NAMALWA (cell line): ENCODE measurements at places on chromosomes 1 and 21.

DNA sequence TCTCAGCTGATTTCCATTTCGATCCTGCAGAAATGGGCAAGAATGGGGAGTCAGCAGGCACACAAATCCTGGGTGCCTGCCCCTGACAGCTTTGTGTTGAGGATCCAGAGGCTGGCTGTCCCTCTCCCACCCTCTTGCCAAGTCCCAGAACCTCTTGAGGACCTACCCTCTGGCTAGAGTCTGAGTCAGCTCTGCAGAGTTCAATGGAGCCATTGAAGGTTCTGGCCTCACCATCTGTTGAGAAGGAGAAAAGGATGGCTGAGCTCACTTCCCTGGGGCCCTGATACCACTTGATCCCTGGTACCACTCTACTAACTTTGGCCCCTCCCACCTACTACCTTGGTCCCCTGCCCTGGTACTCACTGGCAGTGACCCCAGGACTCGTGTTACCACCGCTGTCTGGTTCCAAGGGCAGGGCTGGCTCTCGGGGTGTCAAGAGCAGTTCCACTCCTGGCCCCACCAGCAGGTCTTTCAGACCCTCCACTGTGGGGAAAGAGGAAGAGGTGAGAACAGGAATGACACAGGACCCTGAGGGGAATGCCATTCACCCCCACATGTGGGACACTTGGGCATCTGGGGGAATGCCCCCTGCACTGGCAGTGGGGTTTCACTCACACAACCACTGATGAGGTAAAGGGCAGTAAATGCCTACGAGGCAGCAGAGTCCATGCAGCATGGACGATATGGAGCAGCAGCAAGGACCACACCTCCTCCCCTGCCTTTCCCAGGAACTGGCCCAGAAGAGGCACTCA lies 10.5 kb downstream of the RXFP4 start:
- DNase-seq, result no peak

DNA sequence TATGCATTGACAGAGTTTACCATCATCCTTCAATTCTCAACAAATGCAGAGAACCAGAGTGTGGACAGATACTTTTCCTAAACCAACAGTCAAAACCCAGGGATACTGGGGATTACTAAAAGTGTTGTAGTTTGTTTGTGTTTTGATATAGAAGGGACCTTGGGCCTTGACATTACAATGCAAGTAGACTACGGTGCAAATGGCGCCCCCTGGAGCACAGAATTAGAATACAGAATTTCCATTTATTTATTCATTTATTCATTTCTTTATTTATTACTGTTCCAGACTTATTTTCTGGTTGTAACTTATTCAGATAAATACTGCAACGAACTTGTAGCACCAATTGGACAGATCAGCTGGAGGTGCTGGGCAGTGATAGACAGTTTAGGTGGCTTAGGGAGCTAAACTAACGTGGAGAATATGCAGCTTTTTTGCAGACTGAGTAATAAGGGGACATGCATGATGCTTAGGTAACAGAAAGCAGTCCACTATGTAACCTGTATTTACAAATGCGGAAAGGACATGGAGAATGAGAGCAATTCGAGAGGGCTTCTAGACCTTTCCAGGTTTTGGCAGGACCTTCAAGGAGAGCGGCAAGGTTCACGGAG lies 42.6 kb downstream of the KIRREL1 start:
- DNase-seq, result peak; percentile 60

GRCh38 chr1:163399976-163400601 lies 78.3 kb downstream of the NUF2 start:
- no peak for DNase-seq

- DNase-seq, result no peak
Observed at GRCh38 chr1:224524679-224525078, 90.1 kb upstream of the WDR26 start.

DNA sequence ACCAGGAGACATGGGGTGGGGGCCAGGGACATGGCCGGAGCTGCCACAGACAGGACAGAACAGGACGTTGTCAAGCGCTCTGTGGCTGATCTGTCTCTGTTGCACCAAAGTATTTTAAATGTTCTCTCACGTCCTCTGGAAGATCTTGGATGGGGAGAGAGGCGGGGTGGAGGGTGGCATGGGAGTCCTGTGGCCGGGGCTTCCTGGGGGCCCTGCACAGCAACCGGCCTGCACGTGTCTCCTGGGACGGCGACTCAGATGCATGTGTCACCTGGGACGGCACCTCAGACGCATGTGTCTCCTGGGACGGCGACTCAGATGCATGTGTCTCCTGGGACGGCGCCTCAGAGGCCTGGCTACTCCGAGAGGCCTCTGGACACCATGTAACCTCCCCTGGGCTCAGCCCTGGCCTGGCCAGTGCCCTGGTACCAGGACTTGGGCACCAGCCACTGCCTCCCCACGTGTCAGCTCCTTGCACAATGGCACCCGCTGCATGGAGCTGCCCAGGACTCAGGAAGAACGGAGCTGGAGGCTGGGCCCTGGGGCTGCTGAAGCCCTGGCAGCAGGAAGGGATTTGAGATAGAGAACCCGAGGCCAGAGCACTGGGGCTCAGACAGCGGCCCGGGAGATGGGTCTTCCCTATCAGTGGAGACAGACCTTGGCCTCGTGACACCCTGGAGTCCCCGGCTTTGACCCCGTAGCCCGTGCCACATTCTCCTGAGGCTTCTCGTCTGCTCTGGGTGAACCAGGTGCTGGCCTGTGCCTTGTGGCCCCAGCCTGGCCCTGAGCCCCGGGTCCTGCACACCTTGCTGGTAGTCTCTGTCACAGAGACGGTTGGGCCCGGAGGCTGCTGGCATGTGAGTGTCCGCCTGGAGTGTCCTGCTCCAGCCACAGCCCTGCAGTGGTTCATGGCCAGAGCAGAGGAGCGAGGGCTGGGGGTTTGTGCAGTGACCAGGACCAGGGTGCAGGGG lies 14.7 kb upstream of the SLC19A1 start:
- no peak for DNase-seq

GRCh38 chr1:93196591-93196990 lies 16.1 kb downstream of the CCDC18 start:
- no peak for DNase-seq

DNA sequence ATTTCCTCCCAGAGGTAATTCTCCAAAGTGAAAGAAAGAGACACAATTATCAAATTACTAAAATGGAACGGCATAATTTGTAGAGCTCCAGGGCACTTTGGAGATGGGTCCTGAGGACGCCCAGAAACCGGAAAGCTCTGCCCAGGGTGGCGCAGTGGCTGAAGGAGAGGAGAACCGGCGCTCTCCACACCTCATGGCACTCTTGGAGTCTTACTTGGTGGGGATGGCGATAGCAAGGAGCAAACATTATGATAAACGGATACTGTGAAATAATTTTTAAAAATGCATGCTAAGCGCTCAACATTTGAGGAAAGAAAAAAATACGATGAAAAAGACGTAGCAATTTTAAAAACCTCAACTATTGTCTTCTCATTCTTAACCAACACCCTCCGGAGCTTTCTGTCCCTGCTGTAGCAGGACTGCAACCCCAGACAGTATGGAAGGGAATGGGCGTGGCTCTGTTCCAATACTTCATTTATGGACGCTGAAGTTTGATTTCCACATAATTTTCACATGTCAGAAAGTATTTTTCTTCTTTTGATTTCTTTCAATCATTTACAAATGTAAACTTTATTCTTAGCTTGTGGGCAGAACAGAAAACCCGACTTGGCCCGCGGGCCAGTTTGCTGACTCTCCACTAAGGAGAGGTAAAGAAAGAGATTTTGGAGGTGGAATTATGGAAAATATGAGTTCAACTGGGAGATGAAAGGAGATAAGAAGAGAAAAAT lies 1.1 kb downstream of the S100A11 start:
- no peak for DNase-seq

DNA sequence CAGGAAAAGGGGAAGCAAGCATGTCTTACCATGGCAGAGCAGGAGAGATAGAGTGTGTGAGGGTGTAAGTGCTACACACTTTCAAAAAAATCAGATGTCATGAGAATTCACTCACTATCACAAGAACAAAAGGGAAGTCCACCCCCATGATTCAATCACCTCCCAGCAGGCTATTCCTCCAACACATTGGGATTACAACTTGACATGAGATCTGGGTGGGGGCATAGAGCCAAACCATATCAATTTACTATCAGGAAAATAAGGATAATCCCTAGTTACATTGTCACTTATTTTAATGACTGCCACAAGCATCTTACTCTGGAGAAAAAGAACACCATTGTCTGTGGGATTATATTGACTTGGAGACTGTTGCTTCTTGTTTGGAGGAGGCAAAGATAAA lies 66.1 kb upstream of the VANGL1 start:
- no peak for DNase-seq

DNA sequence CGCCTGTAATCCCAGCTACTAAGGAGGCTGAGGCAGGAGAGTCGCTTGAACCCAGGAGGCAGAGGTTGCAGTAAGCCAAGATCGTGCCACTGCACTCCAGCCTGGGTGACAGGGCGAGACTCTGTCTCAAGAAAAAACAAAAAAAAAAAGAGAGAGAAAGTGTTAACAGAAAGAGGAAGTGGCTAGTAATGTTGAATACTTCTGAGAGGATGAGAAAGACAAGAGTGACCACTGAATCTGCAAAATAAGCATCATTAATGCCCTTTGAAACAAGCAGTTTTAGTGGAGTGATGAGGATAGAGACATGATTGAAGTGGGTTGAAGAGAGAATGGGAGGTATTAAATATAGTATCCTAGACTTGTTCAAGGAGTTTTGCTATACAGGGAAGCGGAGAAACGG lies 11.7 kb downstream of the MPZ start:
- DNase-seq, result peak; percentile 37

GRCh38 chr1:158038793-158039192 lies 45.3 kb downstream of the KIRREL1 start:
- no peak for DNase-seq

DNA sequence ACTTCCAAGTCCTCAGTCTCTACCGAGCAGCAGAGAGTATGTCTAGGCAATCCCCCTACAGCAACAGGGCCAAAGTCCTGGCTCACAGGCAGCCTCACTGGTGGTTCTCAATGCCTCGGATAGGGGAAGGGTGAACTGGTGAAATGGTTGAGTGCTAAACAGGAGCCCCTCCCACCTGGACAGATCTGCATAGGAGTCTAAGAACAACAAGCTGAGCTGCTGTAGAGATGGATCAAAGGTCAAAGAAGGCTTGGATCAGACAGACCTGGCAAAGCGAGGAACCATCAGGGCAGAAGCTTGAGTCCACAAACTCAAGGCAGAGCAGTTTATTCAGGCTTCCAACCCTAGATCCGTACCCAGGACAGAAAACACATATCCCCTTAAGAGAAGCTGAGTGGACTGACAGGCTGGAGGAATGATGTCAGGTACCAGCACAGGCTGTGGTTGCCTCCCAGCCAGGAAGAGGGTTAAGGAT lies 31.8 kb downstream of the RABIF start:
- no peak for DNase-seq

DNA sequence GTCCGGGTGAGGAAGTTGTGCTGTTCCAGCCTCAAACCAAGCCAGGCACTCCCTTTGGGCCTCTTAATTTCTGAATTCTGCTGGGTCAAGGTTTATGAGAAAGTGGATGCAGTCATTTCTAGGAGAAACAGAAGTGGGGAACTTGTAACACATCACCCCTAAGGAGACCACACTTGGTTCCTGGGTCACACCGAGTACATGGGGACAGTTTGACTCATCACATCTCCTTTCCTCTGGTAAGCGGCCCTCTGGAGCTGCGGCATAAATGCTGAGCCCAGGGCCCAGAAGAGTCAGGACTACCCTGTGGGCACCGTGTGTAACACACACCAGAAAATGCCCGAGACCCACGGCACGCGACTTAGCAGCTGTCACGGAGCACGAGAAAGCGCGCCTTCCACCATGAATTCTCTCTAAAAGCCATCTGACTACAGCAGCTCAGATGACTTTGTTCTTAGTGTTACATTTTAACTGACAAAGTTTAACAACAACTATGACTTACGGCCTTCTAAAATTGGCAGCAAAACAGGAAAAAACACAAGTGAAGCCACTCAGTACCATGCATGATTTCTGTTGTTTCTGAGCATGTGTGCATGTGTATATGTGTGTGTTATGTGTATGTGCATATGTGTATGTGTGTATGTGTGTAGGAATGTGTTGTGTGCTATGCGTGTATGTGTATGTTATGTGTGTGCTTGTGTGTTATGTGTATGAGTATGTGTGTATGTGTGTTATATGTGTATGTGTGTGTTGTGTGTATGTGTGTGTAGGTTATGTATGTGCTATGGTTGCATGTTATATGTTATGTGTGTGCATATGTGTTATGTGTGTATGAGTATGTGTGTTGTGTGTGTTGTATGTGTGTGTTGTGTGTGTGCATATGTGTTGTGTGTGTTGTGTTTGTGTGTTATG lies 50.8 kb downstream of the TOMM20 start:
- DNase-seq, result no peak

DNA sequence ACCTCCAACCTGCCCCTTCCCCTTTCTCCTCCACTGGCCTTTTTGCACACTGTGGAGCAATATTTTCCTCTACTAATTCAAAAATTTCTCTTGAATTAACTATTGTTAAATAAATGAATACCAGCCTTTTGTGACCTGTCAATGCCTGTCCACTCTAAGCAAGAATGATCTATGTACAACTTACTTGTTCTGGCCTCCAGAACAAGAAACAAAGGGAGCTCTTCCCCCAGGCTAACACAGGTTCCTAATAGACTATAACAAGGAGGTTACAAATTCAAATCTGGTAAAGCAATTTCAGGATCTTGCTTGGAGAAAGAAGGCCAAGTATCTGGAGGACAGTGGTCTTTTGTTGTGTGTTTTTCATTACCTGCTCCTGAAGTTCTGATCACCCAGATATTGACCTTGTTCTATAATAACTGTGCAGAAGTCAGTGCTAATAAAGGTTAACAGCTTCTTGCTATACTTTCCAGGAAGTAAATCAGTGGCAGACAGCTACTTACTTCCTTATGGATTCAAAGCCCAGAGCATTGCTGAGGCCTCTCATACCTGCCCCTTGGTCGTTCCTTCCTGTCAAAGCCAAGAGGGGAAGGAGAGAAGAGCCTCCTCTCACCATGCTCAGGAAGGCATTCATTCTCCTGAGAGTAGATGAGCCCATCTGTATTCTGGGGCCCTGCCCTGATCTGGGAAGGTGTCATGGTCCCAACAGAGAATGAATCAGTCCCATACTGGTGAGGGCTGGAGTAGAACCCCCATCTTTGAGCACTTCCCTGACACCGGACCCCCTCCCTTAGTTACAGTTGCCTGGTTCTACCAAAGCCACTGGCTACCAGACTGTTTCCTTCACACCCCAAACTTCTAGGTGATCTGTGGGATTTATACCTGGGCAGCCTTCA lies 56.8 kb downstream of the DESI2 start:
- DNase-seq, result no peak

GRCh38 chr1:39849203-39849602 lies 34.1 kb downstream of the TRIT1 start:
- no peak for DNase-seq

DNA sequence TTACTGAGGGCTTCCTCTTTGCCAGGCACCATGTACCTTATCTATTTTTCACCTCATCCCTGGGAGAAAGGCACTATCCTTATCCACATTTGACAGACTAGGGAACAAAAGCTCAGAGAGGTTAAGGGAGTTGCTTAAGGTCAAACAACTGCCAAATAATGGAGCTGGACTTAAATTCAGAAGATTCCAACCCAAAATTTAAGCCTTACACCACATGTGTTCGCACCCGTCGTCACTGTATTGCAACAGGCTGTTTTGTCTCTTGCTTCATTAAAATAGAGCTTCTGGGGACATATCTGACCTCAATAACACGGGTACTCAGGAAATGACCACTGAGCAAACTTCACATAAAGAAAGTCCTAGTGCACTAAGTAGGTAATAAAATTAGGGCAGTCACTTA lies 62.0 kb downstream of the TRABD2B start:
- DNase-seq, result no peak
